ENCODE measurements at places on chromosomes 6 and 20.

DNA sequence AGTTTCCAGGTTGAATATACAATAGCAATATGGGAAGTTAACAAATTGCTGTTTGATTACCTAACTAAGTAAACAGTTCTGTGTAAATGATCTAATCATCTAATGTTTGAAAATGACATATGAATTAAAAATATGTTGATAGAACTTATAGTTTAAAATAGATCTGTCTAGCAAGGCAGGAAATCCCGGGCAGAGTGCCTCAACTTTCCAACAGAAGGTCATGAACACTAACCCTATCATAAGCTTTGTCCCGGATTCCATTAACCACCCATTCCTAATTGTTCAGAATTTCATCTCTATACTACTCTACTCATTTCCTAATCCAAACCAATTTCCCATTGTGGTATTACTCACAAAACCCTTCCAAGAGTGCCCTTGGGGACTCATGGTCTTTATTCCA, 10.2 kb downstream of the TAAR1 start:
- no peak for DNase-seq

DNA sequence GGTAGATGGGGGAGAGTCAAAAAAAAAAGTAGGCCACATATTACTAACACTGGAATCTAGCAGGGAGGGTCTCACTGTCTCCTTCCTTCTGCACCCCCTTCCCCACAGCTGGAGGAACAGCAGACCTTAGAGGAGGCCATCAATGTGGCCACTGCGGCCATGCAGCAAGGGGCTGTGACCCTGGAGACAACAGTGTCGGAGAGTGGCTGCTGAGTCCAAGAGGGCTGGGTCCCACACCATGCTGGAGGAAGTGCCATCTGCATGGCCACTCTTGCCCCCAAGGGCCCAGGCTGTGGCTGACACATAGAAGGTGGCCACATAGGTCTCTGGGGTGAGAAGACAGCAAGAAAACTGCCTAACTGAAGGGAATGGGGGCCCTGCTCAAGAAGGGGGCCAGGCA, 2.6 kb upstream of the DEF6 start:
- no peak for DNase-seq

DNA sequence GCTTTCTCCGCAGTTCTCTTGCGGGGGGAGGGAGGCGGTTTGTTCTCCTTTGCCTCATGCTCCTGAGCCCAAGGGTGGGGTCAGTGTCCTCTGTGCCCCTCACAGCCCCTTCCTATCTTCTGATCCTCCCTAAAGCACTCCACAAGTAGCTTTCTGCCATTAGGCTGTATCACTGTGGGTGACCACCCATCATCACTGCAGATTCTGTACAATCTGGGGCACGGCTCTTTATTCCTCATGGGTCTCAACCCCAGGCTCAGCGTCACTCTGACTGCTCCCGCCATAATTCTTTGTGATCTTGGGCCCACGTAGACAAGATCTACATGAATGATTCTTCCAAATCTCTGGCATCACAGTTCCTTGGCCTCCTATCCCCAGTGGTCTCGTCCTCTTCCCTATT, 10.5 kb downstream of the NCR2 start:
- DNase-seq = no peak

DNA sequence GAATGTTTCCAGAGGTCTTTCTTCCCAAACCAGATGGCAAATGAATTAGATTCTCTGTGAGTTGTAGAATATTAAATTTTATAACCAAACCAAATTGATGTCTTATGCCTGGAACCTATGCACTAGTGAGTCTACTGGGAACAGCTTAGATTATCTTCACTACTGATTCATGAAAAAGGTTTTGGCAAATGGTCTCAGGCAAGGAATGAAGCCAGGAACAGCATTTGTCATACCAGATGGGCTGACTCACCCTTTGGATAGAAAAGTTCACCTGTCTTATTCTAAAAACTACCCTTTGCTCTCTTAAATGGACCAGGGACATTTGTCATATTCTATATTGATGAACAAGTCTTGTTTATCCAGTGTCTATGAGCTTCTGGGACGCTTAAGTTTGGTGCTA, 135.4 kb upstream of the ECI2 start:
- no peak for DNase-seq

DNA sequence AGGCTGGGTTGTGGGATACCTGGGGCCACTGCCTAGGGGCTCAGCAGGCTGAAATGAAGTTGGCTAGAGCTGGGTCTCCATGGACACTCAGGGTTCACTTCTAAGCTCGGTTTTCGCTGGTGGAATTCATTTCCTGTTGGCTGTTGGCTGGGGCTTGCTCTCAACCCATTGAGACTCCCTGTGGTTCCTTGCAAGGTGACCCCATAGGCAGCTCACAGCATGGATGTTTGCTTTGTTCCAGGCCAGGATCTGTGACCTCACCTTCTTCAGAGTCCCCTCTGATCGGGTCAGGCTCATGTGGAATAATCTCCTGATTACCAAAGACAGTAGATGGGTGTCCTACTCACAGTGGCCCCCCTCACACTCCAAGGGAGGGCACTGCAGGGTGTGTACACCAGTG, 229.3 kb downstream of the QKI start:
- DNase-seq = no peak
